ENCODE measurements at places on chromosomes 6 and 20. TPM values are rescaled to one million over a fixed set of nuclear protein-coding genes. Genes with fewer than 3 reads are reported as not detected.

DNA sequence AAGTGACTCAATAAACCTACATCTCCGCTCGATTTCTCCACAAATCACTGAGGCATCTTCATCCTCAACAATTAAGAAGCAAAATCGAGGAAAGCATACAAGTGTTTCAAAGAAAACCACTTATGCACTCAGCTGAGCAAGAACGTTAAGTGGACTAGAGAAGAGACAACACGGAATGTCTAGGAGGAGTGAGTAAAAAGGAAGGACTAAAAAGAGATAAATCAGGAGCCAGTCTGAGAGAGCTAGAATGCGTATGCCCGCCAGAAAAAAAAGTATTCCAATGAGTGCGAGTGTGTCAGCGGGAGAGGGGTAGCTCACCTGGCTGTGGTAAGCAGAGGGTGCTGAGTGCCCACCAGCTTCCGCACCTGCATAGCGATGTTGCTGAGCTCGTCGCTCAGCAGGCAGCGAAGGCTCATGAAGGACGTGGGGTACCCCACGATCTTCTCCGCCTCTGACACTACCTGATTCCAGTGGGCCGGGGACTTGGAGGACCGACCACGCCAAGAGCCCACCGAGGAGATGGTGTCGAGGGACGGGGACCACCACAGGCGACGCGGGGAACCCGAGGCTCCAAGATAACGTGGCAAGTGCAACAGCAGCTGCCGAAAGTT lies 587 bp downstream of the PDSS2 start:
- peaks cover 19% of the 10 kb centered on the region for H3K4me1 ChIP-seq
- DNase-seq = no peak
- peak overlapping the region; percentile 97 for H3K27ac ChIP-seq
- peaks cover 5% of the 10 kb centered on the region for H3K36me3 ChIP-seq
- H3K27me3 ChIP-seq = no peaks in the 10 kb centered on the region

GRCh38 chr6:142945049-142945445 lies at the start of gene HIVEP2:
HIVEP2 (minus strand) TSS chr6:142945176; CDS start chr6:142774738, 170,438 bp downstream.
- DNase-seq = no peak
- H3K4me3 ChIP-seq = peak within 1 kb of the TSS; percentile 100
- H3K4me1 ChIP-seq = peaks cover 43% of the 10 kb centered on the region

- no peak for DNase-seq
- no peaks in the 10 kb centered on the region for H3K27me3 ChIP-seq
- H3K4me1 ChIP-seq = peaks cover 3% of the 10 kb centered on the region
- peaks cover 56% of the 10 kb centered on the region for H3K36me3 ChIP-seq
- H3K27ac ChIP-seq = no peak overlapping the region
Measured at GRCh38 chr6:10626154-10626741, 68.2 kb downstream of the C6orf52 start.

DNA sequence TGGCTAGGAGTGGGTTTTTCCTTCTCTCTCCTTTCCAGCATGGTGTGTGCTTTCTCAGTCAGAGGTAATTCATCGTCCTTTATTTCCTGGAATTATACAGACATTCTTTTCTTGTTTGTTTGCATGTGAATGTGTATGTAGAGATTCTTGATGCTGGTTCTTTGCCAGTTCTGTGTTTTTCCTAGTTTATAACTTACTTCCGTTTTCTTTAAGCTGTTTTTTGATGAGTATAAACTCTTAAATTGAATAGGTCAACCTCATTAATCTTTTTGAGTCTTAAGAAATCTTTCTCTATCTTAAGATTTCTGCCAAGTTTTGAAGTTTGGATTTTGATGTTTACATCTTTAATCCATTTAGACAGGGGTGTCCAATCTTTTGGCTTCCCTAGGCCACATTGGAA lies 38.7 kb downstream of the IGF2R start:
- no peak overlapping the region for H3K4me3 ChIP-seq
- no peaks in the 10 kb centered on the region for H3K27me3 ChIP-seq
- peaks cover 15% of the 10 kb centered on the region for H3K4me1 ChIP-seq
- no peak overlapping the region for H3K27ac ChIP-seq
- DNase-seq = no peak
- H3K36me3 ChIP-seq = peaks cover 54% of the 10 kb centered on the region

- H3K36me3 ChIP-seq = no peaks in the 10 kb centered on the region
- no peak for DNase-seq
- no peak overlapping the region for H3K4me3 ChIP-seq
- H3K27ac ChIP-seq = no peak overlapping the region
- peaks cover 5% of the 10 kb centered on the region for H3K4me1 ChIP-seq
- H3K27me3 ChIP-seq = peaks cover 3% of the 10 kb centered on the region
Measured at GRCh38 chr6:110315207-110315868, 42.8 kb downstream of the METTL24 start.

DNA sequence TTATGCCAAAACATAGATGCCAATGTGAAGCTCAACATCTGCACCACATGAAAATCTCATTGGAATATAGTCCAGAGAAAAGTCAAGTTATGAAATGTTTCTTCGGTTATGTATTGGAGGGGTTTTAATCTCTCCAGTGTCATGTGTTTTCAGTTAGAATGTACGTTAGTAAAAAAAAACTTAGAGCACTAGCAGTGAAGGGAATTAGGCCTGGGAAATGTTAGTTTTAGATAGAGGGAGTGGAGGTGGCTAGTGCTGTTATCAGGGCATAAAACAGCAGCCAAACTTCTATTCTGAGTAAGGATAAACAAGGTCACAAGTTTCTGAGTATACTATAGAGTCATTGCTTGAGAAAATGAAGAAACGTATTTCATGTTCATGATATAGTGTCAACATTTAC lies 42.9 kb downstream of the HDGFL1 start:
- H3K36me3 ChIP-seq = no peaks in the 10 kb centered on the region
- H3K27me3 ChIP-seq = no peaks in the 10 kb centered on the region
- no peaks in the 10 kb centered on the region for H3K4me1 ChIP-seq
- no peak for DNase-seq
- no peak overlapping the region for H3K27ac ChIP-seq

- no peak for DNase-seq
- H3K4me1 ChIP-seq = peaks cover 3% of the 10 kb centered on the region
- peaks cover 44% of the 10 kb centered on the region for H3K27me3 ChIP-seq
- H3K4me3 ChIP-seq = no peak overlapping the region
- H3K36me3 ChIP-seq = no peaks in the 10 kb centered on the region
Measured at GRCh38 chr6:132972254-132972653, 157.9 kb downstream of the RPS12 start.

GRCh38 chr6:105336986-105337385 lies 65.9 kb downstream of the PREP start:
- no peak overlapping the region for H3K4me3 ChIP-seq
- DNase-seq = no peak
- peaks cover 2% of the 10 kb centered on the region for H3K4me1 ChIP-seq
- H3K27ac ChIP-seq = no peak overlapping the region
- no peaks in the 10 kb centered on the region for H3K27me3 ChIP-seq

DNA sequence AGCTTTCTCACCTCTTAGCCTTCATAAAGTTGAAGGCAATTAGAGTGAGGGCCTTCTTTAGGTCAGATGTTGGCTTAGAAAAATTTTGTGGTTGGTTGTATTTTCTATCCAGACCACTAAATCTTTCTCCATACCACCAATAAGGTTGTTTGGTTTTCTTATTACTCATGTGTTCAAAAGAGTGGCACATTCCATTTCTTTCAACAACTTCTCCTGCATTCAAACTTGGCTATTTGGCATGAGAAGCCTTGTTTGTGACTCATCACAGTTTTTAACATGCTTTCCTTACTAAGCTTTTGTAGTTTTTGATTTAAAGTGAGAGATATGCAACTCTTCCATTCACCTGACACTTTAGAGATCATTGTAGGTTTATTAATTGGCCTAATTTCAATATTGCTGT lies 949.6 kb downstream of the TBC1D32 start:
- no peak overlapping the region for H3K4me3 ChIP-seq
- H3K36me3 ChIP-seq = no peaks in the 10 kb centered on the region
- H3K27ac ChIP-seq = no peak overlapping the region
- H3K4me1 ChIP-seq = no peaks in the 10 kb centered on the region
- no peaks in the 10 kb centered on the region for H3K27me3 ChIP-seq

DNA sequence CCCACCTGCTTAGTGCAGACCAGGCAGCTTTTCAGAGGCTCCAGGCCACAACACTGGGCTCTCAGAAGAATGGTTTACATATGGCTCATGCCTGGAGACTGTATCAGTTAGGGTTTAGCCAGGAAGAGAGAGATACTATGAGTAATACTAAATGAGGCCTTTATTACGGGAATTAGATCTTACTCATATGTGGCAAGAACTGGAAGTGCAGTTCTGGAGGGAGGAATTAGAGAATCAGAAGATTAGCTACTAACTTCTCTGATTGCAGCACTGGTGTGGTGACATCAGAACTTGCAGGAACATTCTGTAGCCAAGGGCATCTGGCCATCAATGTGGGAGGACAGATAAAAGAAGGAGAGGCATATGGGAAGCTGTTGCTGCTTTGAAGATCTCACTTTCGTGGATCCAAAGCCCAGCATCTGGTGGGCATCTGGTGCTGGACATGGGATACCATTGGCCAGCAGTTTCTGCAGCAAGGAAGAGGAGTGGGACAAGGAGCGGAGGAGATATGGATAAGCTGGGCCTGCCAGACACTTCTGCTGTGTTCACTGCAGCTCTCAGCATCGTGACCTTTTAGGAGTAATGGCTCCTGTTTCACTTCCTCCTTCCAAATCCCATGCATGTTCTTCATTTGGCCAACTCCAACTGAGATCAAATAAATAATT lies 248.5 kb downstream of the BTBD3 start:
- H3K36me3 ChIP-seq = no peaks in the 10 kb centered on the region
- no peak for DNase-seq
- H3K4me3 ChIP-seq = no peak overlapping the region
- no peaks in the 10 kb centered on the region for H3K27me3 ChIP-seq
- no peak overlapping the region for H3K27ac ChIP-seq

DNA sequence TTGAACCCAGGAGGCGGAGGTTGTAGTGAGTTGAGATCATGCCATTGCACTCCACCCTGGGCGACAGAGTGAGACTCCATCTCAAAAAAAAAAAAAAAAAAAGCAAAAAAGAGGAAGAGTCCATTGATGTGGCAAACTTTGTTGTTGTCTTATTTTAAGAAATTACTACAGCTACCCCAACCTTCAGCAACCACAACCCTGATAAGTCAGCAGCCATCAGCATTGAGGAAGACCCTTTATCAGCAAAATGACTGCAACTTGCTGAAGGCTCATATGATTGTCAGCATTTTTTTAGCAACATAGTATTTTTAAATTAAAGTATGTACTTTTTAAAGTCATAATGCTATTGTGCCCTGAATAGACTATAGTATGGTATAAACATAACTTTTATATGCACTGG lies 48.8 kb downstream of the ZFP64 start:
- no peaks in the 10 kb centered on the region for H3K4me1 ChIP-seq
- no peaks in the 10 kb centered on the region for H3K27me3 ChIP-seq
- no peak overlapping the region for H3K4me3 ChIP-seq

- H3K27me3 ChIP-seq = no peaks in the 10 kb centered on the region
- peaks cover 17% of the 10 kb centered on the region for H3K4me1 ChIP-seq
Measured at GRCh38 chr6:45681860-45682511, 304.3 kb upstream of the SUPT3H start.

- H3K27ac ChIP-seq = no peak overlapping the region
- no peak overlapping the region for H3K4me3 ChIP-seq
- no peaks in the 10 kb centered on the region for H3K4me1 ChIP-seq
Measured at GRCh38 chr6:83517500-83517899, 5.2 kb downstream of the PRSS35 start.

- H3K4me1 ChIP-seq = peaks cover 1% of the 10 kb centered on the region
- H3K27ac ChIP-seq = no peak overlapping the region
- no peak for DNase-seq
- H3K27me3 ChIP-seq = no peaks in the 10 kb centered on the region
- H3K4me3 ChIP-seq = no peak overlapping the region
- H3K36me3 ChIP-seq = peaks cover 2% of the 10 kb centered on the region
Measured at GRCh38 chr20:63288581-63289251, 4.3 kb upstream of the COL20A1 start.

DNA sequence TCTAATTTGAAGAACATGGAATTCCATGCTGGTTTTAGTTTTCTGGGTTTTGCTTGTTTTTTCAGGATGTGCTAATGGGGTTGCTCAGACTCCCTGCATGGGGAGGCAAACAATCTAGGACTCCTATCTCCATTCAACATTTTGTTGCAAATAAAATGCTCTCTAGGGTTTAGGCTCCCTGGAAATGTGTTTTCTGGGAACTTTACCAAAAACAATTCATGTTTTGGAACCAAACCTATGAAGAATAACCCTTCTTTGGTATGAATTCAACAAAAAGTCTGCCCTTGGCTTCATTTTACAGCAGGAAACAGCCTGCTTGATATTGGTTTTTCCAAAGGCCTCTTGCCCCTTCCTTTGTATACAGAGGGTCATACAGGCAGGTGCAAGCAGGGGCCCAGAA lies 217.7 kb downstream of the FOXA2 start:
- no peak for DNase-seq
- no peak overlapping the region for H3K4me3 ChIP-seq
- no peaks in the 10 kb centered on the region for H3K36me3 ChIP-seq

Gene GFRAL
- total RNA-seq = not detected

Gene PHACTR3
- not detected for total RNA-seq

Gene MLIP
- total RNA-seq = not detected

Gene PKIB
- 0.78 TPM for total RNA-seq

Gene OGFR
- total RNA-seq = 81.1 TPM

Gene PRIM2
- total RNA-seq = 32.9 TPM

Gene GSTA2
- total RNA-seq = not detected
